ENCODE measurements at places on chromosomes 1 and 21.

DNA sequence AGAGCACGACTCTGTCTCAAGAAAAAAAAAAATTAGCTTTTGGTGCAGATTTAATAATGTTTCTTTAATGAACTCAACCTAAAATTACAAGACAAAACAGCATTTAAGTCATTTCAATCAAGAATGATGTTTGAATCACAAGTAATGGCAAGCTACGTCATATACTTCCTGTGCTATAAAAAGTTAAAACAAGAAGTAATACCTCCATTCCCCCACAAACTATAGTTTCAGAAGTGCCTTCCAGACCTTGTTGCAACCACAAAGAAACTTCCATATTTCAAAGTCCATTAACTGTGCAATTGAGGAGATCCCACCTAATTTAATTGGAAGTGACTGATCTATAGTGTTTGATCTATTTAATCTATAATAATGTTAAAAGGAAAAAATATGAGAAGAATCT is 15.1 kb downstream of the NRDC start:
- no peak for DNase-seq

DNA sequence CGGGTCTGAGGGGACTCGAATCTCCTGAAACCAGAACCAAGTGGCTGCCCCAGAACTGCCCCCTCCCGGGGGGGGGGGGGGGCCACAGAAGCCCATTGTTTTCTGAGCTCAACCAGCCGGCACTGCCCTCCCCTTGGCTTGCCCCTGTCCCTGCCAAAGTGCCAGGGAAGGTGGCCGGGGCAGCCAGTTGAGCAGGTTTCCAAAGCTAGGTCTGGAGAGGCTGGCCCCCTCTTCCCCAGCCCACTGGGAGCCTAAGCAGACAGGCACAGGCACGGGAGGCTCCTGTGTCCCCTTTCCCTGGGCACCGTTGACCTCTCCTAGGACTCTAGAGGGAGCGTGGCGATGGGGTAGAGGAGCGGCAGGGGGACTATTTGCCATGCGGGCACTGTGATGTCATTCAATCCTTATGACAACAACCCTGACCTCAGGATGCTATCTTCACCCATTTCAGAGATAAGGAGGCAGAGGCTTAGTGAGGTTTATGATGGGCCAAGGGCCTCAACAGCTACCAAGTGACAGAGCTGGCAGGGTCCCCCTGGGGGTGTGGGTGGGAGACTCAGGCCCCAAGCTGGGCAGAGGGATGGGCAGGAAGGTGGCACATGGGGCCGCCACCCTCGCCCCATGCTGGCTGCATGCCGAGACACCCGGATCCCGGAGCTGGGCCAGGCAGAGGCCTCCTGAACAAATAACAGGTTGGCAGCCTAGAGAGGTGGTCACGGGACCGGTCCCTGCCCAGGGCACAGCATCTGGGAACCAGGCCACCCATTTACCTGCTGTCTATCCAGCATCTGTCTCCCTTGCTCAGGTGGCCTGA is 35.0 kb downstream of the RAP1GAP start:
- DNase-seq, result no peak

GRCh38 chr1:206534552-206534951 is 27.2 kb downstream of the RASSF5 start:
- DNase-seq, result no peak

- no peak for DNase-seq
Observed at GRCh38 chr1:223403184-223403815, 10.1 kb downstream of the CCDC185 start.

GRCh38 chr1:54464477-54465146 is 58.4 kb upstream of the SSBP3 start:
- DNase-seq, result peak; percentile 41

DNA sequence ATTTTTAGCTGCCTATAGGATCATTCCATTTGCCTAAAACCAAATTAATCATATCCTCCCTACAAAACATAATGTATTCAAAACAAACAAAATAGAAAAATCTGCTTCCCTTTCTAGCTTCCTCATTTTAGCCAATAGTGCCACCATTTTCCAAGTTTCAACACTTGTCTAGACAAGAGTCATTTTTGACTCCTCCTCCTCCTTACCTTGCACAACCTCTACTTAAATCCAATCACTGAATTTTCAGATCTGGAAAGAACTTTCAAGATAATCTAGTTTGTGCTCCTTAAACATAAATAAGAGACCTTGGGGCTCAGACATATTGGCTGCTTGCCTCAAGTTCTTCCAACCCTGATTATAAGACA is 7.4 kb downstream of the STX6 start:
- DNase-seq, result no peak

- peak; percentile 22 for DNase-seq
Observed at GRCh38 chr1:228368801-228369607, 37.6 kb downstream of the TRIM11 start.

GRCh38 chr1:55448261-55448660 is 233.1 kb upstream of the USP24 start:
- no peak for DNase-seq

- DNase-seq, result no peak
Observed at GRCh38 chr1:156845055-156845952, 13.6 kb downstream of the INSRR start.

DNA sequence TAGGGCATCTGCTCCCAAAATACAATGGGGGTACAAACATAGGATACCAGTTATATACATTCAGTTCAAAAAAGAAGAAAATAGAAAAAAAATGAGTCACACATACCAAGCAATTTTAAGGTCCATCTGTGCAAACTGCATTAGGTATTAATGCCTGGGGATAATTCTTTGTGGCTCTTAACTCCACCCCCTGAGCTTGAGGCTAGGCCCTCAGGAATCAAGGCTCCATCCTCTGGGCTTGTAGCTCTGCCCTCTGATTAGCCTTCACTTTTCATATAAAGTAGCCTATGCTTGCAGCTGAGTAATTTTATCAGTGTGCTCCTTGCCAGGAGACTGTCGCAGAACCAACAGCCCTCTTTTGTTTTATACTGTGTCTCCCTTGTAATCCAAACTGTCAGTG is 69.9 kb upstream of the BACE2 start:
- no peak for DNase-seq

GRCh38 chr1:235067396-235068157 is 61.1 kb downstream of the TOMM20 start:
- DNase-seq, result peak; percentile 94

DNA sequence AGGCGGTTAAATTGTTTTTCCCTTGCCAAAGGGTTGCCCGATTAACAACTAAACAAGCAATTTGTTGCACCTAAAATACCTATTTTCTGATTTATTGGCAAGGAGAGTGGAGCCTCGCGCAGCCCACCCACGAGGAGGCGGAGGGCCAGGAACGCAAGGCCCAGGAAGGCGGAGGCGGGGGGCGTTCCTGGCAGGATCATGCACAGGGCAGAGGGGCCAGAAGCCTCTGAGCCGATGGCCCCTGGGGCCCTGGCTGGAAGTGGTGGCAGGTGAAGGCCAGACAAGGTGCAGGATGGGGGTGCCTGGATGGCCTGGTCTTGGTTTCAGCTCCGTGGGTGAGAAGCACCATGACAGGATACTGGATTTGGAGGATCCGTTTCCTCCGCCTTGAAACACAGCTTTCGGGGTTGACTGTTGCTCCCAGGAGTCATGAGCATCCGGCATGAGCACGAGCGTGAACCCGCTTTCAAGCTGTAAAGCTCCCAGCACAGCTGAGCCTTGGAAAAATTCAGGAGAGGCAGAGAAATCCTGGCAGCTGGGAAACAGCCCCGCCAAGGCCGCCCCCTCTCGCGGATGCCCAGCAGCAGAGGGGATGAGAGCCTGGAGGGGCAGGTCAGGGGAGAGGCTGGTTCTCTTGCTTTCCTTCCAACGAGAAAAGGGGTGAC is 35.0 kb downstream of the AJAP1 start:
- no peak for DNase-seq

- no peak for DNase-seq
Observed at GRCh38 chr1:107545056-107545577, 404.3 kb downstream of the NTNG1 start.

DNA sequence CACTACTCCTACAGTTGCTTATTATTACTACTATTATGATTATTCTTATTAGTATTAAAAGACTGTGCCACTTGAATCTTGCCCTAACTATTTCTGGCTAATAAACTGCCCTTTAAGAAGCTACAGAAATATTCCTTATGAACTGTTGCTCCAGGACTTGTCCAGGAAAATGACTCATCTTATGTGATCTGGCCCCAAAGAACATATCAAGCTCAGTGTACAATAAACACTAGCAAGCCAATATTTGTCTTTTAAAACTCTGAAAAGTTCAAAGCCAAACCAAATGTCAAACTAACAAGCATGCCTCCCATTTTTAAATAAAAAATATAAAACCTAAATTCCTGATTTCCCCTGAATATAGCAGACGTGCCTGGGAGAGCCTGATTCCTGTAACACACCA is 88.7 kb upstream of the SIM2 start:
- DNase-seq, result no peak

DNA sequence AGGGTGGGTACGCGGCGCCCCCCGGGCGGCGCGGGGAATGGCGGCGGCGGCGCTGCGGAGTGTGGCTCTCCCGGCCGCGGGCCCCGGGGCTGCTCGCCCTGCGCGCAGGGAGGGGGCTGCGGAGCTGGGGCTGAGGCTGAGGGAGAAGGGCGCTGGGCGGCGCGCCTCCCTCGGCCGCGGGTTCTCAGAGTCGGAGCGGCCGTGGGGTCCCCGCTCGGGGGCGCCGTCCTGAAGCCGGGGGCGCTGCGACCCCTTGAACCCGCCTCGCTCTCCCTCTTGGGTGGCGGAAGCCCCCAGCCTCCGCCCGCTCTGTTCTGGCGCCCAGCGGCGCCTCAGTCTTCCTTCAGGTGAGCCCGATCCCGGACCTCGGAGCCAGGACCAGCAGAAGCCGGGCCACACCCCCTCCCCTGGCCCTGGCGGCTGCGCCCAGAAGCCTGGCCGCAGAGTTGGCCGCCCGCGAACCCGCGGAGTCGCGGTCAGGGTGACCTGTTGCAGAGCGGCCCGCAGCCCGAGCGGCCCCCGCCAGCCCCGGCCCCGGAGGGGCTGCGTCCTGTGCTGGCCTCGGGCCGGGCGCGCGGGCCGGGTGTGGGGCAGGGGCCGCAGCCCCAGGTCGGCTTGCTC is 532 bp downstream of the RALGPS2 start:
- DNase-seq, result no peak

- no peak for DNase-seq
Observed at GRCh38 chr1:70517444-70517843, 106.4 kb downstream of the CTH start.

DNA sequence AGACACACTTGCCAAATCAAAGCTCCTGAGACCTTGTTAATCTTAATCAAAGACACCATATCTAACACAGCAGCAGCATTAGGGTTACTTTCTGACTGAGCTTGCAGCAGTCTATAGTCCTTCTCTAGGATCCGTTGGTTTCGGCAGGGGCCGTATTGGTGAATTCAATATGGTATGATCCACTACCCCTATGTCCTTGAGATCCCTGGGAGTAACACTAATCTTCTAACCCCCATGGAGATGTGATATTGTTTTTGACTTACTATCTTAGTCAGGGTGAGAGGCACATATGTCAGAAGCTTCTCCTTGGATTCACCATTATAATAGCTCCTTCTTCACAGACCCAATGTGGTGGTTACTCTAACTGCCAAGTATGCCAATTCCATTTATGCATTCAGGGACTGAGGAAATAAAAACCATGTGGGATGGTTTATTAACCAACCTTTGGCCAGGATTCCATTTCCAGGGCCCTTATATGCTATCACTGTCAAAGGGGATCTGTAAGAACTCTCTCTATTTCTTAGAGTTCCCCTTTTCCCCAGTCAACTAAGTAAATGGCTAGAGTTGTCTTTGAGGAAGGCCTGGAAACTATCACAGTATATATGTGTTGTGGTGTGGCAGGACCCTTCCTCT is 673.6 kb upstream of the USP24 start:
- no peak for DNase-seq

DNA sequence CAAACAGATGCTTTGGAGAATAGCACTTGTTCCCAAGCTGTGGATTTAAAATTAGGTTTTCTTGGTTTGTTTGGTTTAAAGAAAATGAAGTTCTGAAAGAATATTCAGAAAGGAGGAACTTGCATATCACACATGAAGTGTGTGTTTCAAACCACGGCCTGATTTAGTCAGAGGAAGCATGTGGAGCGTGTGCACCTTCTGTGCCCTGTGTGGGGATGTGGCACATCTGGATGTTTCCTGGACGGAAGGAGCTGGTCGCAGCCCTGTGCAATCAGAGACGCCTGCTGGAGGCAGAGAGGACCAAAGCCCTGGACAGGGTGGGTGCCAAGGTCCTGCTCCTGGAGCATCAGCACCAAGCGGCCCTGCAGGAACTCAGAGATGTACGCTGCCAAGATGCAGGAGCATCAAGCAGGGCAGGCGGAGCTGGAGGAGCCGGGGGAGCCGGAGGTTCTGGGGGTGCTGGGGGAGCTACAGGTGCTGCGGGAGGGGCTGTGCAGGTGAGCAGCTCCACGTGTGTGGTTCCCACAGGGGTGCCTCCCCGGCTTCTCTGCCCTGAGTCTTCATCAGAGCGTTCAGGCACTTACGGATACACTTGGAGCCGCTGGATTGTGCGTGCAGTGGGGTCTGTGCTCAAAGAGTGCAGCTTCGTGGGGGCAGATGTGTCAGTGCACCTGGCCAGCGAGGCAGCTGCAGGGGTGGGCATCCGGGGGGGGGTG is 45.7 kb downstream of the PCNT start:
- peak; percentile 51 for DNase-seq

GRCh38 chr1:76871355-76871974 is 4.2 kb downstream of the ST6GALNAC5 start:
- no peak for DNase-seq

Data from RWPE2 (cell line).